ENCODE measurements at places on chromosomes 1 and 21.

DNA sequence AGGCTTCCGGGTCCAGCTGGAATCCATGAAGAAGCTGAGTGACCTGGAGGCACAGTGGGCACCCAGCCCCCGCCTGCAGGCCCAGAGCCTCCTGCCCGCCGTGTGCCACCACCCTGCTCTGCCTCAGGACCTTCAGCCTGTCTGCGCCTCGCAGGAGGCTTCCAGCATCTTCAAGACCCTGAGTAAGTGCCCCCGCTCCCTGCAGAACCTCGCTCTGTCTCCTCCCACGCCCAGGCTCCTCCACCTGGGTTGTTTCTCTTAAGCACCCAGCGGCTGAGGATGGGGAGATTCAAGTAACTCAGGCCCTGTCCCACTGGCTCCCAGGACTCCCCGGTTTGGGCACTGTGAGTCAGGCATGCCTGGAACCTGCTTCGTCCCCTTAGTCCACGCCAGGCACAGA lies 1.5 kb downstream of the GUCA2B start:
- no peak for DNase-seq

GRCh38 chr1:24912376-24913273 lies 17.5 kb downstream of the RUNX3 start:
- no peak for DNase-seq

DNA sequence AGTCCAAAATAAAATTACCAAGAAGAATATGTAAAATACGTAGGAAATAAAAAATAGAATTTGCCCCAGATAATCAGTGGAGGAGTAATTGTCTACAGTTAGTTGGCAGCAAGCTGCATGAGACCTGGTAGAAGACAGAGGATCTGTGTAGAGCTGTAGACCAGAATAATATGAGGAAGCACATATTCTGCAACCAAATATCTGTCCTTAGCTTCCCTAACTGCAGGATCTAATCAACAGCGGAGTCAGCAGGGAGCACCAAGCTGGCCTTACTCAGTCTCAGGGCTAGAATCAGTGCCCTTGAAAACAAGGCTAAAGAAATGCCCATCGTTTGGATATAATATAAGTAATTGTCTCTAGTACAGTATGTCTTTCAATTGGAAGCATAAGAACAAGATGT lies 6.1 kb upstream of the GCSAML start:
- DNase-seq = no peak

DNA sequence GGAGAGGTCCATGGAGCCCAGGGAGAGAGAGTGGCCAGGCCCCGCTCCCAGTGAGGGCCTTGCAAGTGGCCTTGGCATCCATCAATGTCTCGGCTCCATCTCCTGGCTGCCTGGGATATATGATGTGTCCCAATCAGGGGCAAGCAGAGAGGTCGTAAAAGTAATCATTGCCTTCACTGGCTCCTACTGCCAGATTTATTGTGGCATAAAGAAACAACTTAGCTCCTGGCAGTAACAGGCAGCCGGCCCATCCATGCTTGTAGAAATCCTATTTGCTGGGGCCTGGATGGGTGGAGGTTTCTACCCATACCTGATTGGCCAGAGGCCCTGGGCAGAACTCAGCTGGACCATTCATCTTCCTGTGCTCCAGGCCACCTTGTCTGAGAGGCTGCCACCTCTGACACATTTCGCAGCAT lies 272.6 kb downstream of the MATN1 start:
- no peak for DNase-seq

- no peak for DNase-seq
Observed at GRCh38 chr1:93093332-93094006, 14.4 kb downstream of the MTF2 start.

- DNase-seq = no peak
Observed at GRCh38 chr1:230149751-230150584, 82.9 kb downstream of the GALNT2 start.

DNA sequence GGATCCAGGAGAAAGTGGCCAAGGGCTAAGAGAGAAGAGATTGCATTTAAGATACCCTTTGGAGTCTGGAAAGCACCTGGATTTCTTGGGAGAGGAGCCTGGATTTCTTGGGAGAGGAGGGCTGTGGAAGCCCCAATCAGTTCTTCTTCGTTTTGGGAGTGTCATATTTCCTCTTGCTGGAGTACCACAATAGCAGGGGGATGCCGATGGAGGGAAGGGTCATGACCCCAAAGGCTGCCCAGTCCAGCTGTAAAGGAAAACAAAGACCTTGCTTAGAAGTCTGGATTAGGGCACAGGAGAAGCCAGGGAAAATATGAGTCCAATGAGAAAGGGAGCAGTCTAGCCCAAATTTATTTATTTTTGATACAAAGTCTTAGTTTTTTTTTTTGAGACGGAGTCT lies 11.3 kb downstream of the SSR2 start:
- no peak for DNase-seq

DNA sequence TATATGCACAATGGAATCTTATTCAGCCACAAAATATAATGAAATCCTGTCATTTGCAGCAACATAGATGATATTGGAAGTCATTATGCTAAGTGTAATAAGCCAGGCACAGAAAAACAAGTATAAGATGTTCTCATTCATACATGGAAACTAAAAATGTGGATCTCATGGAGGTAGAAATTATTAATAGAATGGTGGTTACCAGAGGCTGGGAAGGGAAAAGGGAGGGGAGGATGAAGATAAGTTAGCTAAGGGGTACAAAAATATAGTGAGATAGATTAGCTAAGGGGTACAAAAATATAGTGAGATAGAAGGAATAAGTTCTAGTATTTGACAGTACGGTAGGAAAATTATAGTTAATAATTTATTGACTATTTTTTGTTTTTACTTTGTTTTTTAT lies 27.9 kb downstream of the LIN9 start:
- DNase-seq = no peak

- DNase-seq = no peak
Observed at GRCh38 chr21:17454315-17455027, 58.4 kb upstream of the CXADR start.

DNA sequence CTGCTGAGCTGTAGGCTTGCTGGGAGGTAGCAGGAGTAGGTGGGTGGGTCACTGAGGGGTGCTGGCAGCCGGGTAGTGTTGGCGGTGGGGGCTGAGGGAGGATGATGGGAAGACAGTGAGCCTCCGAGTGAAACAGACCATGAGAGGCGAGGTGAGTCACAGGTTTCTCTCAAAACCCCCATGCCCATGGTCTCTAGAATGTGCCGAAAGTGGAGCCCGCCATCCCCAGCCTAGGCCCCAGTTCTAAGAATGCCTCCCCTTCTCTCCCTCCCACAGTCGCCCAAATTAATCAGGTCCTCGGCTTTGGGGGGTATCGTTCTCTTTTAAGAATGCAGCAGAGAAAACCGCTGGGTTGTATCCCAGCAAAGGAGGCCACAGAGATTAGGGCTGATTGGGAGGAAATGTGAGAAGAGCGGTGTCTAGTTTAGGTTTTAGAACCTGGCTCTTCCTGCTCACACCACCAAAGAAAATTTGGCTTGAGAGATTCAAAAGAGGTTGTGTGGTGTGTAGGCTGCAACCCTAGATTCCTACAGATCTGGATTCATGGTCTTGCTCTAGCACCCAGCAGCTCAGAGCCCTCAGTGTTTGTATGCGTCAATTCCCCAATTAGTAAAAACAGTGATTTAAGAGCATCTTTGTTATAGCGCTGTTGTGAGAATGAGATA lies 27.7 kb upstream of the IL19 start:
- DNase-seq = no peak

DNA sequence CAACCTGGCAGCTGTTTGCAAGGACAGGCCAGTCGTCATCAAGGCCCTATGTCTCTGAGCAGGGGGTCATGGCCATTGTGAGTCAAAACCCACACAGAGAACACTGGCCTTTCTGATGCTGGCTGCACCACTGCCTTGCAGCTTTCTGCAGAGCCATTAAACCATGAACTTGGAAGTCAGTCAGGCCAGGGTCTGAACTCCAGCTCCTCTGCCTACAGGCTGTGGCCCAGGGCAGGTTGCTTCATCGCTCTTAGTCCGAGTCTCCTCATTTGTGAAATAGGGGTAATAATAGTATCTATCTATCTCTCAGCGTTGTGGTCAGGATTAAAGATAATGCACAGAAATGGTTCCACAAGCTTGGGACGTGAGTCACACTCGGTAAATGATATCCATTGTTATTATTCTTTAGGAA lies 35.8 kb upstream of the HIVEP3 start:
- DNase-seq = no peak

GRCh38 chr1:213666113-213666512 lies 321.7 kb upstream of the PROX1 start:
- DNase-seq = no peak

- DNase-seq = no peak
Observed at GRCh38 chr1:46673749-46674182, 2.1 kb downstream of the TEX38 start.

GRCh38 chr21:39604951-39605350 lies 7.8 kb upstream of the B3GALT5 start:
- no peak for DNase-seq

- DNase-seq = no peak
Observed at GRCh38 chr1:94746635-94747525, 73.3 kb upstream of the SLC44A3 start.

GRCh38 chr1:96723377-96723776 lies 1.8 kb downstream of the PTBP2 start:
- no peak for DNase-seq

- DNase-seq = peak; percentile 10
Observed at GRCh38 chr1:21818656-21819055, 6.6 kb downstream of the LDLRAD2 start.

GRCh38 chr1:214997685-214998084 lies 84.9 kb upstream of the KCNK2 start:
- no peak for DNase-seq

DNA sequence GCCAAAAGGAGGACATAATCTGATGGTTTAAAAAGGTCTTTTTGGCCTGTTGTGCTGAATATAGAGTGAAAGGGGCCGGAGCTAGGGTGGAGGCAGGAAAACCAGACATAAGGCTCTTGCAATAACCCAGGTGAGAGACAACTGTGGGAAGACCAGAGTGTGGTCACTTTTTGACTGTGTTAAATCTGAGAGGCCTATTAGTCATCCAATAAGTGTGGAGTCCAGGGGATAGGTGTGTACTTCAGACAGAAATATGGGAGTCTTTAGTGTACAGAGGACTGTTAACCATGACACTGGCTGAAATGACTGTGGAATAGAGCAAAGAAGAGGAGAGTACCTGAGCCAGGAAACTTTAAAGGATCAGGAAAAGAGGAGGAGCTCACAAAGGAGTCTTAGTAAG lies 89.3 kb downstream of the VAV3 start:
- DNase-seq = no peak

GRCh38 chr21:44439211-44439600 lies 16.1 kb upstream of the LRRC3 start:
- DNase-seq = no peak

All from activated CD4-positive, CD25-positive, alpha-beta regulatory T cell (primary cell).